ENCODE measurements at places on chromosomes 2 and 18.

DNA sequence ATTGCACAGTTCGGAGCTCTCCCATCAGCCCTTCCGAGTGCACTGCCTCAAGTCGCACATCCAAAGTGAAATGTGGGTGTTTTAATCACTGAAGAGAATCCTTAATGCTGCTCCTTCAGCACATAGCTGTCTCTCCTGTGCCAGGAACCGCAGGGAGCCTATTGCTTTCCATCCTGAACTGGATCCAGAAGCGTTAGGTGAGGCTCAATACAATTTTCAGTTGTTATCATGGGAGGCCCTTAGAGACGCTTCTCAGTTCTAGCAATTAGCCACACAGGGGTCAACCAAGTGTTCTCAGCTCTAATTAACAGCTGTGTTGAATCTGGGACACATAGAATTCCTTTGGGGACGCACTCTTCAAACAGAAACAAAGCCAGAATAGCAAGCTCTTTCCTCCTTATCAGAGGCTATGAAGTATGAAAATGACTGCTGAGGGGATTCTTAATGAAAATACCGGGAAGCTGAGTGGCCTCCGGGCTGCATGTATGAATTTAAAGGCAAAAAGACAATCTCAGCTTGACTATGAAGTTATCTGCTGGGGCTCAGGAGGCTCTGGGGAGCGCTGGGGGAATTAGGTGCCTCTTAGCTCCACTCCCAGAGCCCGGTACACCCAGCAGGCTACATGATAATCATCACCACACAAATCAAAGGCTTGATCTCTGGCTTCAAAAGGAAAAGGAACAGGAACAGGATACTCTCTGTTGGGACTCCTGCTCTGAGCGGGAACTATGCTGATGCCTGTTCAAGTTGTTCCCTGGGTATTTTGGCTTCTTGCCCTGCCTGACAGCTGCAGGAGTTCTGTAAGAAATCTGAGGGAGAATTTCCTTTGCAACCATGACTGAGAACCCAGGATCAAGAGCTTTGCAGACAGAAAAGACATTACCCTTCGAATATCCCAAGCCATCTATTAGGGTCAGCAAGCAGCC lies 55.4 kb upstream of the NCOA1 start:
- no peak for DNase-seq

DNA sequence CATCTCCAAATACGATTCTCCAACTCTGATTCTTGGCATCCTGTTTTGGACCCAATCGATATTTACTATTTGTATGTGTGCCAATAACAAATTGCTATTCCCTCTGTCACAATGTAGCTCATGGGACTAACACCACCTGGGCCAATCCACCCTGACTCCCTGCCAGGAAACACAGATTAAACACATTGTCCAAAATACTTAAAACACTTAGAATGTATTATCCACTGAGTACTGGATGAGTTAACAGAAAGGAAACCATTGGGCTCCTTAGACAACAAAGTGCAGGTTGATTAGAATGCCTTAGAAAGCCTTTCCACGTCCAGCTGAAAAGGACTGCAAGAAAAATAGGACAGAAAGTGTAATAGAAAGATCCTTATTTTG lies 79.4 kb upstream of the ARHGAP28 start:
- no peak for DNase-seq

DNA sequence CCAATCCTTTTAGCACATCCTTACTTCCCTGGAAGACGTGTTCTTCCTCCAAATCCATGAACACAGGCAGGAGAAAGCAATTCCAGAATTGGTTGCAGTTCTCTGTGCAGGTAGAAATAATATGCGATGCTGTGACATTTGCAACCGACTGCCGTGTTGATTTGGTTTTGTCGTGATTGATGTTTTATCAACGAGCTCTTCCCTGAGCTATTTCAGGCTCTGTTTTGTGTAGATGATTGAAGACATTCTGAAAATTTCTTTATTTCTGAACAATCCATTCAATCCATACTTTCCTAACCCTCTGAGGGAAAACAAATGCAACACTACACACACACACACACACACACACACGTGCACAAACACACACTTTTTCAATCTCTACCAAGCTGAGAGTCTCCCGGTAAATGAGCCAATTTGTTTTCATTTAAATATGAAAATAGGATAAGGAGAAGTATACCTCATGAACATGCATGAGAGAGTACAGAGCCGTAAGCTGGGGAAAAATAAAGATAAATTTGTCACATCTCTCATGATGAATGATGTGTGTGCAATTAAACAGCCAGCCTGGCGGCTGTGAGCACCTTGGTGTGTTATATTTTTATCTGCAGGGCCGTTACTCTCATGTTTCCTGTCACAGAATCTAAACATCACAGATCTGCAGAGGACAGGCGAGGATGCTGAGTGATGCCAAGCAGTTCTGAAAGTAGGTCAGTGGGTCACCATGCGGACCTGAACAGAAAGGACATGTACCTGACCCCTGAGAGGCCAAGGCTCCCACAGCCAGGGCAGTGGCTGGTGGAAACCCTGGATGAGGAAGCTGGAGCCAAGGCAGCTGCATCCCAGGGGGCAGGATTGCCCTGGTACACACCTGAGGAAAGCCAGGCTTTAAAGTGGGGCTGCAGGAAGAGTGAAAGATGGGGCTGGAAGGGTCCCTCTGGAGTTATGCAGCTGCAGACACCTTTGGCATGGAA lies 64.8 kb downstream of the PDCL3 start:
- no peak for DNase-seq

DNA sequence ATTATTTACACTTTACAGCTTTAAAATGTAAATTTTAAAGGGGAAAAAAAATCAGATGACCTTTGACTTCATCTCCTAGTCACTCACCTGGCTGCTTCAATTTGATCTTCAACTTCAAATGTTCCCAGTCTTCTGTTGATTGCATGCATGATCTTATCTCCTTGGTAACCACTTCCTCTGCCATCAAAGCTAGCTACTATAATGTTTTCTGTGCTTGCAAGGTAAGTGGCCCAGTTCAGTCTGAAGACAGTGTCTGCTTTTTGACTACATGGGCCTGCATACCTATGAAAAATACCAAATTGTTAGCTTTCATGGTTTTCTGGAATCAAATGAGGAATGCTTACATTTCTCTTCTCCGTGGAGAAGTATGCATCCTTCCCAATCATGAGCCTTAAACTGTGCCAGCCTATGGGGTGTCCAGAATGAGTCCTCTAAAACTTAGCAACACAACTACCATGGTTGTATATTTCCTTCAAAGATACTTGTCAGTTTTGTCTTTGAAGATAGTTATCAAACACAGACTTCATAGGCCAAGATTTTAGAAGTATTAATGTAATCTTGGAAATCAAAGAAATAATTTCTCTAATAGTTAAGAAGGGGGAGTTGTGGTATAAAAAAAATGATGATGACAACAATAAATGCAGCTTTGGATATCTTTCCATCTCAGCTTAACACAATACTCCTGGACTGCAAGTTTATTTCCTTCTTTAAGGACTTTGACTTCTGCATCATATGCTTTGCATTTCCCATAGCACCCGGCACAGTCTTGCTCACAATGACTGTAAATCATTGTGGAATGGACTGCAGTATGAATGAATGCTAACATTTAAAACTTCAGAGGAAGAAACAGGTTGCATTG lies 62.1 kb downstream of the DPP4 start:
- DNase-seq: no peak

- DNase-seq: no peak
Measured at GRCh38 chr2:218019411-218020060, 16.7 kb upstream of the TNS1 start.

DNA sequence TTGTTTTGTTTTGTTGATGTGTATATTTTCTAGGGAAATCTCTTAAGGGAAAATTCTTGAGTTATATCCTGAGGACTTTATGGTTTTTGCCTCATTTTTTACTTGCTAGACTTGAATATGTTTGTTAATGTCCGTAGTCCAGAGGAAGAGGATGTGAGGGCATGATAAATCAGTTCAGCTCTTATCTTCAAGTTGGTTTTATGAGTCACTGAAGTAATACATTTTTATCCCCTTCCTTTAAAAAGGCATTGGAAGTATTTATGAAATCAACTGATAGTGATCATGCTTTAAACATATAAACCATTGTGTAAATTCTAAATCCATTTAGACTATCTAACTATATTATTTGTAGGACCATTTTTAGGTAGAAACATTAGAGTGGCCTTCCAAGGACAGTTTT lies 43.9 kb upstream of the CYBRD1 start:
- no peak for DNase-seq

DNA sequence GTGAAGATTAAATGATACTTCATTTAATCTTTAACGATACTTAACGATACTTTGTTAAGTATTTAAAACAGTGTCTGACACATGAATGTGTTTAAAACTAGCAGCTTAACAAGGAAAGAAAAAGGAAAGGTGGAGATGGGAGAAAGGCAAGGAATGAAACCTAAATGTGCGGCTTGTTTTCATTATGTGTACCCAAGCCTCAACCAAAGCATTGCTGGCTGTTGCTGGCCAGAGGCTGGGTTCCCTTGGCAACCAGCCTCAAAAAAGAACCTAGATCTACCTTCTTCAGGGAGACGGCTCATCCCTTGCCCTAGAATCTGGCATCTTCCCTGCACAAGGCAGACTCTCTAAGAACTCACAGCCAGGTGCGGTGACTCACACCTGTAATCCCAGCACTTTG lies 13.8 kb upstream of the PCBP1 start:
- no peak for DNase-seq

GRCh38 chr2:95049961-95050360 lies 24.5 kb downstream of the MAL start:
- no peak for DNase-seq

GRCh38 chr18:76980663-76981395 lies 151.8 kb downstream of the MBP start:
- DNase-seq: no peak

DNA sequence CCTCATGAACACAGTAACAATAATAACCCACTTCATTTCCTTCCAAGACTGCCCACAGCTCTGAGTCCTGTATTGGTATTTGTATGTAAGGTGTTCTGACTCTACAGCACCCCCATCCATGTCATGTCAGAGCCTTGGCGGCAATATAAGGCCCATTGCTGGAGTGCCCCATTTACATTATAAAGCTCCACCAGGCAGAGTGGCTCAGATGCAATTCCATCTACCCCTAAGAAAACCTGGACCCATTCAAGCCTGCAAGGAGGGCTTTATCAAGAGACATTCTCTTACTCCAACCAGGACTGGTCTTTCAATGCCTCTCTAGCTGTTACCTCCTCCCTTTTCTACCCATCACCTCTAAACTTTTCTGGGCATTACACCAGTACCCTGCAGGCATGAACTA lies 101.6 kb downstream of the ANTXR1 start:
- no peak for DNase-seq

Data from stimulated activated effector memory CD8-positive, alpha-beta T cell treated with anti-CD3 and anti-CD28 coated beads, Interleukin-12 subunit alpha, Interleukin-12 subunit beta, amount 100 ng/mL, for 72 hours (primary cell).